IMR-90 (cell line): ENCODE measurements at places on chromosomes 5 and 9.

GRCh38 chr5:120988941-120989340 lies 524.8 kb downstream of the PRR16 start:
- no peak for DNase-seq

DNA sequence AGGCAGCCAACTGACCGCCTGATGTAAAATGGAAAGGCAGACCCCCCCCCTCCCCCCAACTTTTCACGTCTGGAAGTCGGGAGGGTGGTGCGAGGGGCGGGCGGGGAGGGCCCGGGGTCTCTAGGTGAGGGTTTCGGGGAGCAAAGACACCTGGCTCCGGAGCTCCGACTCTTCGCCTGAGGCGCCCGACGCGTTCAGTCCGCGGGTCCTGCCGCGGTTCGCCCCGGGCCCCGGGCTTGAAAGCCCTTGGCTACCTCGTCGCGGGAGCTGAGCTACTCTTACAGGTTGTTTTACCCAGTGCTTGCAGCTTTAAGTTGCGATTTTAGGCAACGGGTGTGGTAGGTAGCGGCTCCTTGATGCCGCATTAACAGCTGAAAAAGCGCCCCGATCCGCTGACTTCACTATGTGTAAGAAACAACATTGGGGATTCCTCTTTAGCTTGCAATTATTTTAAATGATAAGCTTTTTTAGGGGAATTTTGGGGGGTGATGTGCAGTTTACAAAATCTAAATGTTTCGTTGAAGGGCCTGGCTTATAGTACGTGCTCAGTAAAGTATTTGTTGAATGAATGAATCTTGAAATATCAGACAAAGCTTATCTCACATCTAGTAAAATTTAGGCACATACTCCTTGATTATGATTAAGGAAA lies 722 bp downstream of the CDC42SE2 start:
- DNase-seq: peak; percentile 28

DNA sequence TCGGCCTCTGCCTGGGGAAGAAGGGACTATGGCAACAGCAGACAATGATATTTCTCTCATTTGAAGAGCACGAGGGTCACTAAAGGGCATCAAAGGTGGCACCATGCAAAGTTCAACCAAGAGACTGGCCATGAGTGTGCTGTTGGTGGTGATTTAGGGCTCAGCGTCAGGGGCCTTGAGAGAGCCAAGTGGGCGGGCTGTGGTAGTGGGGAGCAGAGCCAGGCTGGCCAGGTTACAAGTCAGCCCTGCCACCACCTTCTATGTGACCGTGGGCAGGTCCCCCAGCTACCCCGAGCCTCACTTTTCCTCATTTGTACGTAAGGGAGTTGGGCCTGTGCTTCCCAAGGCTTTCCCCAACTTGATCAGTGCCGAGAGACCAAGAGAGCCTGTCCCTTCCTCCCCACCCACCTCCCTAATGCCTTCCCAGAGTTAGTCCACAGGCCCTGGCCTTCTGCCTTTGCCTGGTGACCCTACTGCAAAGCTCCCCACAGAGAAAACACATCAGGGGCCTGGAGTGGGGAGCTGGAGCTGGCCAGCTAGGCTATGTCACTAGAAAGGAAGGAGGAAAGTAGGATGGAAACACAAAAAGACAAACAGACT lies 104.3 kb downstream of the PDE6A start:
- DNase-seq: no peak

DNA sequence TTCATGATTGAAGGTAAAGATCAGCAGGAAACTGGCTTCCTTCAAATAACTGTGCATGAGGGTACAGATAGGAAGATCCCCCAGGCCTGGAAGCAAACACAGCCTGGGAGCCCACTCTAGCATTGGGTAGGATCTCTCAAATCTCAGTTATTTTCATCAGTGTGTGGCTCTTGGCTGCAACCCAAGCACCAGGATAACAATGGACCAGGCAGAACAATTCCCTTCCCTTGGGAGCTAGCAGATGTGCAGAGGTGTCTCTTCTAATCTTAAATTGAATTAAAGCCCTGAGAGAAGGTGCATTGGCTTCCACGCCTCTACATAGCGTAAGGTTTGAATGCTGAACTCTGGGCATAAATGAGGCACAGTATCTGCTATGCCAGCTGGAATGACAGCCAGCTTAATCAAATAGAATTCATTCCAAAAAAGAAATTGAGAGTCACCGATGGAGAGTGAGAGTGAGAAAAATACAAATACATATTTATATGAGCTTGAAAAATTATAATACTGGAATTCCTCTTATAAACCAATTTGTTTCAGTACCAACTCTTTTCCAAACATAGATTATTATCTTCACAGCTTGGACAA lies 957.3 kb downstream of the CDH12 start:
- DNase-seq: no peak

- DNase-seq: no peak
Measured at GRCh38 chr5:78808818-78809217, 160.2 kb upstream of the LHFPL2 start.

GRCh38 chr5:167939686-167940085 lies 351.8 kb upstream of the WWC1 start:
- no peak for DNase-seq

DNA sequence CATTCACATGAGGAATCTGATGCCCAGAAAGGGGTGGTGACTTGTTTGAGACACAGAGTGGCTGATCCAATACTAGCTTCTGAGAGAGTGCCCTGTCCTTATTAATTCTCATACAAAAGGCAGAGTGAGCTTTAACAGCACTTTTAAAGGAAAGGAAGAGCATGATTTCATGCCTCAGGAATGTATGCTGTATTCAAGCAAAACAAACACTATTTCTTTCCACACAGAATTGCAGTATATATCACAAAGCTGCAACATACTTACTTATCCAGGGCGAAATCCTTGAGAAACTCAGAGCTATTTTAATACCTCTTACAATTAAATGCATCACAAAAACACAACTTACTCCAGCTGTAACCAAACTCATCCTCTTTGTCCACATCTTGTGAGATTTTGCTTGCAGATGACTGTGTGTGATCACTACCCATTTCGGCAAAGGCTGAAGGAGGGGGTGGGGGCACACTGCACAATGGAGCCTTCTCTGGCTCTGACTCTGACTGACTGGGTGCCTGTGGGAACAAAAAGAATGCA lies 139.8 kb downstream of the MPDZ start:
- peak; percentile 91 for DNase-seq

DNA sequence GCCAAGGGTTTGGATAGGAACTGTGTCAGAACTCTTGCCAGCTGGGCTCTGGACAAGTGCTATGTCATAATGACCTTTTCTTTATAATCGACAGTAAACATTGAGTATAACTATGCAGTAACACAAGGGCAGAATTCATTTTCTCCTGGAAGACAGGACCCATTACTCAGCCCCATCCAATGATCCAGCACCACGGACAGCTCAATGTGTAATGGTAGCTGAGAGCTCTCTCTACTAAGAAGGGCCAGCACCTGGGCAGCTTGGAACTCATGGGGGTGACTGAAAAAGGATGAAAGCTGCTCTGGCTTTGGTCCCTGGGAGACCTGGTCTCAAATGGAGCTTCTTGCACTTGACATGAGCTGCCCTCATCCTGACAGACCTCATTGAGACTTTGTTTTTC lies 347.8 kb downstream of the TRIM32 start:
- peak; percentile 2 for DNase-seq

GRCh38 chr5:150615141-150615699 lies 25.2 kb upstream of the SYNPO start:
- DNase-seq: peak; percentile 64

DNA sequence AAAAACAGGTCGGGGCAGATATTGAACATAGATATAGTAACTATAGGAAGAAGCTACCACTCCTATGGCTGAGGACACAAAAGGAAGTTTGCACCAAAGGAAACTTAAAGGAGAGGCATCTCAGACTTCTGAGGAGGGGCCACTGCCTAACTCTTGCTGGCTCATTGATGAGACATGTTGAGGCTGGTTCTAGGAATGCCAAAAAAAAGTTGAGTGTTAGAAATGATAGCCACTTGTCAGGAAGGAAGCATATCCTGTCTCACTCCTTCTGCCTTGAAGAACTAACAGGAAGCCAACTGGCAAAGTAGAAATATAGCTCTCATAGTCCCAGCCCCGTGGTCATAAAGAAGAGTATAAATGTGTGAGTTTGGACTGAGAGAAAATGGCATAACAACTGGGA lies 23.3 kb upstream of the STOM start:
- DNase-seq: peak; percentile 39

- DNase-seq: no peak
Measured at GRCh38 chr9:22256381-22256780, 190.2 kb upstream of the DMRTA1 start.

- DNase-seq: peak; percentile 17
Measured at GRCh38 chr5:169667896-169668674, 31.0 kb downstream of the DOCK2 start.

DNA sequence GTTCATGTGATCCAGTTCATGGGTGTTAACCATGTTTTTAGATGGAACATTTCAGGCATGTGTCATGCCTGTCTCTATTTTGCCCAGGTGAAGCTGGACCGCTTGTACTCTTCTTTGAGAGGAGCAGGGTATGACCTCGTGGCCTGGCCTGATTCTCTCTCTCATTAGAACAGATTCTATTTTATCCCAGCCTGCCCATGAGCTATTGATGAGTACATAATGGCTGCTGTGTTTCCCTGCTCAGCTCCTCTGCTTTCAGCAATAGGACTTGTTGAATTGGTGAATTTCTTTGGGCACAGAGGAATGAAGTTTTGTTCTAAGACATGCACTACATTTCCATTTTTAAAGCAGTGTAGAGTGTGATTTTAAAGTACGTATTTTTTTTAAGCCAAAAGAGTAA lies 86.2 kb downstream of the HACD4 start:
- no peak for DNase-seq

DNA sequence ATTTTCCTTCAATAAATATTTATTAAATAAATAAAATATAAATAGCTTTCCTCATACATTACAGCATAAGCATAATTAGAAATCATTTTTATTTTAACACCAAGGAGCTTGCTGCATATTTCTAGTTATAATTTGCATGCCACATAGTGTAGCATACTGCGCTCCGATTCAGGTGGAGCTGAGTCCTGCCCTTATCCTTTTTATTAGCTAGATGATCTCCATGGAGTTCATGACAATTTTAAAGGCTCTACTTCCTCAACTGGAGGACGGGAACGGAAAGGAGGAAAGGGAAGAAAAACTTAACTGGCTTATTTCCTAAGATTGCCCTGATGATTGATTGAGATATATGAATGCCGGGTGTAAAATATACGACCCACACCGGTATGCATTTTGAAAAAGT lies 385.2 kb downstream of the PLK2 start:
- no peak for DNase-seq

GRCh38 chr5:139646912-139647505 lies 1.1 kb upstream of the CXXC5 start:
- DNase-seq: no peak

GRCh38 chr5:95649842-95650620 lies 3.5 kb downstream of the RFESD start:
- no peak for DNase-seq

DNA sequence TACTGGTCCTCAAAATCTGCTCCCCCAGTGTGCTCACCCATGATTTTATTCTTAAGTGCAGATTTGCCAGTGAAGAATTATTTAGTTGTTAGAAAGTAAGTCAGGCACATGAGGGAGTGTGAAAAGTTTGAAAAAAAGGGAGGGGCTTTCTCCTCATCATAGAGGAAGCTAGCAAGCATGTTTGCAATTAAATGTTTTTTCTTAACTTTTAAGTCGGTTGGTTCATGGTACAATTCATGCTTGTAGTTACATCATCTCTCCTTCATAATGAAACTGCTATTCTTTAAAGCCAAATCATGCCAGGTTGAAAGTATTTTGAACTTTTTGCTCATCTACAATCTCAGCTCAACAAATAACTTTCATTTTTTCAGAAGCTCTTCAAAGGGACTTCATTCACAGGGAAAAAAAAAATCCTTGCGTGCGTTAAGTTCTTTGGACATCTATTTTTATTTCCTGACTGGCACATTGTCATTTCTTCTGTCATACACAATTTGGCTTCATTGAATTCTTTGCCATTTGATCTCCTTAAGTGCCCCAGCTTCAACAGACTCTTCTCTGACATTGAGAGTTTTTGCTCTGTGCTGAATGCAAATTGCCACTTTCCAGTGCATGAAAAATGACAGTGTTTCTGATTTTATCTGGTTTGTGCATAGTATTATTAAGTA lies 456.9 kb downstream of the TMEM232 start:
- no peak for DNase-seq

- peak; percentile 76 for DNase-seq
Measured at GRCh38 chr5:7878381-7878873, 9.5 kb downstream of the MTRR start.

- DNase-seq: no peak
Measured at GRCh38 chr5:29150840-29151239, 2042.6 kb upstream of the CDH6 start.

DNA sequence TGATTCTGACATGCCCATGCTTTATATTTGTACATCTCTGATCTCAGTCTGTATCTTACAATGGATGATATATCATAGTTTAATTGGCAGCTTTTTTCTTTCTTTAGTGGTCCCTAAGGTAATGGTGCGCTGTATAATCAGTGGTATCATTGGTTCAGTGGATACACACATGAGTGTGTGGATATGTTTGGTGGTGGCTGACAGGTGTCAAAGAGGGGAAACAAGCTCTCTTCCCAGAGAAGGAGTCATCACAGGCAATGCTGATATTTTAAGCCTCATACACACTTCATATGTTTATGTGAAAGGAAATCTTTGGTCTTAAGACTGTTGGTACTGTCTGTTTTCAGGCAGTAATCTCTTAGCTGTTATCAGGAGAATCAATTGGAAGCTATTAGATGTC lies 52.1 kb upstream of the KIAA1958 start:
- no peak for DNase-seq
